ENCODE measurements at places on chromosomes 5 and 9.

DNA sequence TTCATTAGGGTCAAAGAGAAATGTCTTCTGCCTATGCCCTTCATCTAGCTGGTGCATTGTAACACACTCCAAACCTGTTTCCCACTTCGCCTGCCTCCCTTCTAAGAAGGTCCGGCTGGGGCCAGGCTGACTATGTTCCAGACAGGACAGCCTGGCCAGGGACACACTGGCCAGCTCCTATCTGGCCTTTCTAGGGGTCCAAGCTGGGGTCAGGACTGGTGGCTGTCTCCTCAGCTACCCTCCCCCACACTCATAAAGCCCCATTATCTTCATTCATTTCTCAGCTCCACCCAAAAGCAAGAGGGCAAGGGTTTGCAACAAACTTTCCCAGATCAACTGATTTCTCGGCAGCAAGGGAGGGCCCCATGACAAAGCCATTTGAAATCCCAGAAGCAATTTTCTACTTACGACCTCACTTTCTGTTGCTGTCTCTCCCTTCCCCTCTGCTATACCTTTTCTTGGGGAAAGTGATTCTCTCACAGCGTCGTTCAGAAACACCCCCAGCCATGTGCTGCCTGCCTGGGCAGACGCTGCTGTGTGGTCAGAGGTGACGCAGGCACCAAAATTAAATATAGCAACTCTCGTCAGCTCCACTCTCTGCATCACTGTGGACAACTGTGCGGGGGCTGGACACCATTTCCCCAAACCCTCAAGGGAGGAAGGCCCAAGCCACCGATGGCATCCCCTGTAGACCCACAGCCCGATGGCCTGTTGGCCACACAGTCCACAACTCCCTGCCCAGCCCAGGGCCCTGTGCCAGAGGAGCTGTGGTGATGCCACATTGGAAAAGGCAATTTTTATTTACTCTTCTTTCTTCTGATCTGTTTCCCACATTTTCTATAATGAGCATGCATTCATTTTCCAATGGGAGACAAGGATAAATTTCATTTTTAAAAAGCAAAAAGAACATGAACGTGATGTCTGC, 6.1 kb downstream of the IL13 start:
- no peak for DNase-seq

DNA sequence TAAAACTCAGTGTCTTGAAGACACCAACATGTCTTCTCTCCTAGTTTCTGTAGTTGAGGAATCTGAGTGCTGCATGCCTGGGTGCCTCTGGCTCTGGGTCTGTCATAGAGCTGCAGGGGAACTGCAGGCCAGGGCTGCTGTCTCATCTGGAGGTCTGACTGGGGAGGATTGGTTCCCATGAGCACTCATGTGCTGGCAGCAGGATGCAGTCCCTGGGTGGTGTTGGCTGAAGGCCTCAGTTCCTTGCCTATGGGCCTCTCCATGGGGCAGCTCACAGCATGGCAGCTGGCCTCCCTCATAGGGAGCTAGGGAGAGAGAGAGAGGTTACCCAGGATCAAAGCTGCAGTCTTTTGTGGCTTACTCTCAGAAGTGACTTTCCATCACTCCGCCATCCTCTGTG, 22.6 kb downstream of the UBE2QL1 start:
- no peak for DNase-seq

- peak; percentile 1 for DNase-seq
These were observed 42.3 kb upstream of the MCTP1 start for GRCh38 chr5:95327211-95327610.

- DNase-seq, result peak; percentile 29
These were observed 530 bp downstream of the RAPGEF1 start for GRCh38 chr9:131739133-131739958.

GRCh38 chr5:168022446-168023169, 268.8 kb upstream of the WWC1 start:
- no peak for DNase-seq

DNA sequence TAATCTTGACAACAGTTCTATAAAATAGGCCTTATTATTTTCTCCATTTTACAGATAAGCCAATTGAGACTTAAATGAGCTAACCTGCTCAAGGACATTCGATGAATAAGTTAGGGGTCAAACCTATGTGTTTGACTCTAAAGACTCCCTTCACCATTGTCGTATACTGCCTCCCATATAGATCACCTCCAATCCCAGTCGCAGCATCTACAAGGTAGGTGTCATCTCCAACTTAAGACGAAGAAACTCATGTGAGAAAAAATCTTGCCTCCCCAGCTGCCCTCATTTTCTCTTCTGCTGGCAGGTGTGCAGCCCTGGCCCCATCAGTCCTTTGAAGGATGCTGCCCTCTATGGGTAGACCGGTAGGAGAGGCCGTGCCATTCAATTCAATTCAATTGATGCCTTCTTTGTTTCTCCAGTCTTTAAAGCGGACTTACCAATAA, 75.2 kb upstream of the SMARCA2 start:
- DNase-seq, result peak; percentile 32

DNA sequence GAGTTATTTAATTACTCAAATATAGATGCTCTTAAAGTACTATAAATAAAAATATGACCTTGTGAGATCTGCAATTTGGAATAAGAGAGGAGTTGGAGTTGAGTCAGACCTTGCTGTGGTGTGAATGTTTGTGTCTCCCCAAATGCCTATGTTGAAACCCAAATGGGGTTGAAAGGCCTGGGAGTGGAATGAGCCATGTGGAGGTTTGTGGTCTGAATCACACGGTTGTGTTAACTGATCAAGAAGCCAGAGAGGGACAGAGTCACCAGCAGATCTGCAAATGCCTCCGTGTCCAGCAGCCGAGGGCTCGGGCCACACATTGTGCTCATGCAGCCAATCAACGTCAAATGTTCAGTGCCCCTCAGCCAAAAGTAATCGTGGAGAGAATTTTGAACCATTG, 404.4 kb downstream of the ICE1 start:
- peak; percentile 72 for DNase-seq

GRCh38 chr9:120857481-120857880, 14.8 kb upstream of the PSMD5 start:
- DNase-seq, result no peak

GRCh38 chr9:106753155-106753671, 109.8 kb upstream of the ZNF462 start:
- no peak for DNase-seq

DNA sequence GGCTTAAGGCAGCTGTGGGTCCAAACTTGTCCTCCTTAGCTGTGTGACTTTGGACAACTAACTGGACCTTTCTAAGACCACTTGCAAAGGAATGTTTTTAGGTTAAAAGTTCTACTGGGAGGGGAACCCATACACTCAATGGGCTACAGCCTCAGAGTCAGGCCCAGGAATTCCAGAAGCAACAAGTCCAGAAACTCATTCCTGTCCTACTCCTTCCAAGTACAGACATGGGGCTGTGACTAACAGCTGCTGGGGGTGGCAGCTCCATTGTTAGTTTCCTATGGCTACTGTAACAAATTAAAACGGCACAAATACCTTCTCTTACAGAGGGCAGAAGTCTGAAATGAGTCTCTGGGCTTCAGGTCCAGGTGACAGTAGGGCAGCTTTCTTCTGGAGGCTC, 12.4 kb upstream of the AKNA start:
- DNase-seq, result no peak

DNA sequence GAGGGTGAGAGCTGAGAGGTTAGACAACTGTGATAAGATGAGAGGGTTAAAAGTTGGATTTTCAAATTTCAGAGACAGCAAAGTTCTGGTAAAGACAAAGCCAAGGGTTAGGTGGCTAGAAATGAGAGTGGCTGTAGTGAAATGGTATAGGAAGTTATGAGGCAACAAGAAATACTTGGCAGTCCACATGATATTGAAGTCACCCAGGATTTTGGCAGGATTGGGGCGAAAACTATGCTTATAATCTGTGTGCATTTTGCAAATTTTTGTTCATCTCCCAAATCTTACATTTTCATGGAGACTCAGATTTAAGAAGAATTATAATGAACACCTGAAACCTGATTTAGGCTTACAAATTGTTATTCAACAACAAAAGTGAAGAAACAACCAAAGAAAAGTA, 35.6 kb downstream of the C9 start:
- DNase-seq, result no peak

- no peak for DNase-seq
These were observed 1.5 kb downstream of the GAS1 start for GRCh38 chr9:86945728-86946200.

DNA sequence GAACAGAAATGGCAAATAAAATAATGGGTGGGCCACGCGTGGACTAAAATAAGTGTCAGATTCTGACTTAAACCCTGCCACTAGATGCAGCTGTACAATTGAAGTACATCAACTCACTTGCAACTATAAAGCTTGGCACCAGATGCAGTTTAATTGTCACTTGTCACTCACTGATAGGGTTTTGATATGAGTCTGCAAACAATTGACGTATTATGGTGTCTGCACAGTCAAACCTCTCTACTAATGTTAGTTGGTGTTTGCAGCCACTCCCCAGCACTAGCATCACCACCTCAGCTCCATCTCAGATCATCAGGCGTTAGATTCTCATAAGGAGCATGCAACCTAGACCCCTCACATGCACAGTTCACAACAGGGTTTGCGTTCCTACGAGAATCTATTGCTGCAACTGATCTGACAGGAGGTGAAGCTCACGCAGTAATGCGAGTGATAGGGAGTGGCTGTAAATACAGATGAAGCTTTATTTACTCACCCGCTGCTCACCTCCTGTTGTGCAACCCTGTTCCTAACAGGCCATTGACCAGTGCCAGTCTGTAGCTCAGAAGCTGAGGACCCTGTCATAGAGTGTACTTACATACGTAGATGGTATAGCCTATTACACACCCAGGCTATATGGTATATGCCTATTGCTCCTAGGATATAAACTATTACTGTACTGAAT, 72.1 kb upstream of the SEMA6A start:
- peak; percentile 28 for DNase-seq

GRCh38 chr5:74934949-74935751, 69.0 kb upstream of the FAM169A start:
- peak; percentile 55 for DNase-seq

DNA sequence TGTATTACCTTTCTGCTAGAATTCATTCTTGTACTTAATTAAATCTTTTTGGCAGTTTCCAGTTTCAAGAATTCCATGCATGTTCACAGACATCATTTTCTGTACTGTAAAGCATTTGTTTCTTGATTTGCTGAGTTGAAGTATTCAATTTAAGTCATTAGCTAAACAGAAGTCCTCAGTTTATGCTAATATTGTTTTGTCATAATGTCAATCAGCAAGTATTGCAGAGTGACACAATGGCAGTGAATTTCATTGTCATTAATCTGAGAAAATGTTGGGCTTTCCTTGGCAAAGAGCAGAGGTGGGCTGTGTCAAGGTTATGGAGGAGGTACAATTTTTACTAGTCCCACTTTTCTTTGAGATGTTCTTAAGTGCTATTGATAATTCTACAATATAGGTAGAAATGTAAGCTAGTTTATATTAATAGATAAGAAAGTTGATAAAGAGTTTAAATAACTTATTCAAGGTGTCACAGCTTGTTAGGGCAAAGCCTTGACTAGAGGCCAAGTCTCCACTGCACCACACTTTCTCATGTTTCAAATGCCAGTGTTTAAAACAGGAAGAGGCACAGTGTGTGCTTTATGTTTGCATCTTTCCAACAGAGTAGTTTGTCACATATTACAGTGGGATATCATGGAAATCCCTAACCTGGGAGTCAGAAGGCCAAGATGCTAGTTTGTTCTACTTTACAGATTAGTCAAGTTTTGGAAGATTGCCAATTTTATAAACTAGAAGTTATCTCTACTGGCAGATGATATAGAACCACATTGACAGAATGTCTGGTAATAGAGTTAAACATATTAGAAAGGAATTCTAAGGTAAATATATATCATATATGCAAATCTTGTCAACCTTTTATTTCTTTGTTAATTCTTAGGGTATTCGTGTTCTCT, 56.3 kb downstream of the SLF1 start:
- peak; percentile 18 for DNase-seq
